ENCODE measurements at places on chromosomes 2 and 18.

- DNase-seq = no peak
- H3K4me1 ChIP-seq = no peaks in the 10 kb centered on the region
- H3K27me3 ChIP-seq = peaks cover 4% of the 10 kb centered on the region
- H3K27ac ChIP-seq = no peak overlapping the region
These were observed 456.2 kb upstream of the MEX3C start for GRCh38 chr18:51653507-51654213.

DNA sequence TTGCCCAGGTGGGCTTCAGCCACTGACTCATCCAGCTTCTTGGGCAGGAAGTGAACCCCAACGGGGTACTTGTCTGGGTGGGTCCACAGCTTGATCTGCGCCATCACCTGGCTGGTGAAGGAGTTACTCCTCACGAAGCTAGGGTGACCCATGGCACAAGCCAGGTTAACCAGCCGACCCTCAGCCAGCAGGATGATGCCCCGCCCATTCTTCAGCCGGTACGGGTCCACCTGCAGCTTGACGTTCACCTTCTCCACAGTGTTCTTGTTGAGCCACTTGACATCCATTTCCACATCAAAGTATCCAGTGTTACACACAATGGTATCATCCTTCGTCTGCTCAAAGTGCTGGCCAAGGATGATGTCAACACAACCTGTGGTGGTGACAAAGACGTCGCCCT, 121.3 kb upstream of the NXPH2 start:
- no peak for DNase-seq
- peaks cover 9% of the 10 kb centered on the region for H3K27me3 ChIP-seq
- no peaks in the 10 kb centered on the region for H3K36me3 ChIP-seq
- H3K27ac ChIP-seq = no peak overlapping the region
- no peak overlapping the region for H3K4me3 ChIP-seq
- H3K4me1 ChIP-seq = no peaks in the 10 kb centered on the region

- DNase-seq = peak; percentile 19
- H3K36me3 ChIP-seq = no peaks in the 10 kb centered on the region
- H3K27me3 ChIP-seq = no peaks in the 10 kb centered on the region
- H3K4me1 ChIP-seq = peaks cover 49% of the 10 kb centered on the region
- H3K27ac ChIP-seq = no peak overlapping the region
These were observed 49.6 kb upstream of the STPG4 start for GRCh38 chr2:47204691-47205090.

GRCh38 chr2:205701509-205701908, 19.2 kb downstream of the NRP2 start:
- no peaks in the 10 kb centered on the region for H3K27me3 ChIP-seq
- H3K27ac ChIP-seq = peak overlapping the region; percentile 91
- H3K36me3 ChIP-seq = peaks cover 17% of the 10 kb centered on the region
- no peak for DNase-seq

DNA sequence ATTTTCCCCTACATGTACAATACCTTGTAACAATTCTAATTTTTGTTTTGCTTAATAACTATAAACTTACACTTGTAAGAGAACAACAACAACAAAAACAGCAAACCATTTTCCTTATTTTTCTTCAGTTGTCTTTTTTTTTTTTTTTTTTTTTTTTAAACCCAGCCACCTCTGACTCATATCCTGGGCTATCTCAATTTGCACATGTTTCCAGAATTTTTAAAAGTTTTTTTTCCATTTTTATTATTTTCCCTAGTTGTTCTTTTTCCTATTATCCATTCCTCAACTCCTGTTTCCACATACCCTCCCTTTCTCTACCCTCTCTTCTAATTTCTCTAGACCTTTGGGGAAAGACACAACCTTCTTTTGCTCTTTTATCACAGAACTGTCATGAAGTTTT, 112.5 kb downstream of the EFEMP1 start:
- H3K4me1 ChIP-seq = peaks cover 4% of the 10 kb centered on the region
- H3K4me3 ChIP-seq = no peak overlapping the region
- H3K27ac ChIP-seq = no peak overlapping the region
- peaks cover 16% of the 10 kb centered on the region for H3K27me3 ChIP-seq
- DNase-seq = no peak

DNA sequence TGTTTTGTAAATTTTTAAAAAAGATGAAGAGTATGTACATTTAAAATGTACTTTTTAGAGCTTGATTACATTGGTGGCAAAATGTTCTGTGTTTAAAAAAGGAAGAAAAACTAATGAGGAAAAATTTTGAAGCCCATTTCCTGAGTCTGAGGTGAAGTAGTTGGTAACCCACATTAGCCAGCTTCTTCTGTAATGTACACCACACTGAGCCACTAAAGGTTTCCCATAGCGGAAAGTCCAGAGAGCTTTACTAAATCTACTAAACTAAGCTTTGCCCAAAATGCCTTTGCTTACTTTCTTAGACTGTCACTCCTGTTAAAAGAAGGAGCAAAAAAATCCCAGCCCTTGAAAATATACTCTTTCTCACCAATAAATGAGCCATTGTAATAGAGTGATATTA, 804.8 kb upstream of the ZEB2 start:
- no peak overlapping the region for H3K4me3 ChIP-seq
- DNase-seq = no peak
- H3K27ac ChIP-seq = no peak overlapping the region
- H3K4me1 ChIP-seq = peaks cover 2% of the 10 kb centered on the region

- no peak overlapping the region for H3K4me3 ChIP-seq
- no peak for DNase-seq
- H3K4me1 ChIP-seq = peaks cover 46% of the 10 kb centered on the region
- H3K36me3 ChIP-seq = peaks cover 2% of the 10 kb centered on the region
These were observed 116.2 kb downstream of the TANC1 start for GRCh38 chr2:159084384-159085370.

GRCh38 chr2:147101941-147102790, 742.7 kb upstream of the ACVR2A start:
- H3K27me3 ChIP-seq = no peaks in the 10 kb centered on the region
- no peak overlapping the region for H3K4me3 ChIP-seq

DNA sequence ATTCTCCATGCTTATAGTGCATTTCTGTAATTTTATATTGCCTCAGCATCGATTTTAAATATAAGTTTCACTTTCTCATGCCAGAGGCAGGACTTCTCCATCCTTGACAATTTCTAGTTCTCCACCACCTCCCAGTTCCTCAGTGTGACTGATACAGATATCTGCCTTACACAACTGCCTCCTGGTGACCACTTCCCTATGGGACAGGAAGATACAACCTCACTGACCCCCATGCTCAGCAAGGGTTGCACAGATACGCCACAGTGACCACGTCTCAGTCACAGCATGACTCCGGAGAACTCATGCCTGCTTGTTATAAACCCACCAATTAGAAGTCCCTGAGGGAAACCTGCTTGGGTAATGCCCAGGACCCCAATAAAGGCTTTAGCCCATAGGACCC, 284.0 kb upstream of the MC4R start:
- H3K4me1 ChIP-seq = no peaks in the 10 kb centered on the region
- H3K27me3 ChIP-seq = peaks cover 10% of the 10 kb centered on the region
- DNase-seq = no peak
- H3K27ac ChIP-seq = no peak overlapping the region
- no peaks in the 10 kb centered on the region for H3K36me3 ChIP-seq
- H3K4me3 ChIP-seq = no peak overlapping the region

- peaks cover 26% of the 10 kb centered on the region for H3K4me1 ChIP-seq
- H3K36me3 ChIP-seq = no peaks in the 10 kb centered on the region
- no peaks in the 10 kb centered on the region for H3K27me3 ChIP-seq
- peak overlapping the region; percentile 89 for H3K4me3 ChIP-seq
- peak overlapping the region; percentile 97 for H3K27ac ChIP-seq
These were observed 628 bp downstream of the SH2D6 start for GRCh38 chr2:85419009-85419675.

GRCh38 chr2:48131539-48132270, 225.4 kb upstream of the FBXO11 start:
- peak overlapping the region; percentile 45 for H3K27ac ChIP-seq
- H3K4me1 ChIP-seq = peaks cover 3% of the 10 kb centered on the region
- no peaks in the 10 kb centered on the region for H3K36me3 ChIP-seq
- H3K4me3 ChIP-seq = no peak overlapping the region

GRCh38 chr2:147808520-147808919, 36.3 kb upstream of the ACVR2A start:
- no peak for DNase-seq
- peaks cover 11% of the 10 kb centered on the region for H3K27me3 ChIP-seq
- H3K4me3 ChIP-seq = no peak overlapping the region

DNA sequence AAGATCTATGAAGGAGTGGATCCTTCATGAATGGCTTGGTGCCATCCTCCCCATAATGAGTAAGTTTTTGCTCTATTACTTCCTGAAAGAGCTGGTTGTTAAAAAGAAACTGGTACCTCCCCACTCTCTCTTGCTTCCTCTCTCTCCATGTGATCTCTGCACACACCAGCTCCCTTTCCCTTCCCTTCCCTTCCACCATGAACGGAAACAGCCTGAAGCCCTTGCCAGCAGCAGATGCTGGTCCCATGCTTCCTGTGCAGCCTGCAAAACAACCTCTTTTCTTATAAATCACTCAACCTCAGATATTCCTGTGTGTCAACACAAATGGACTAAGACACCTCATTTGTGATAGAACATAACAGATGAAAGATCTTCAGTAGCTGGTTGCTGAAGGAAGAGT, 303.5 kb upstream of the ACVR2A start:
- no peak overlapping the region for H3K4me3 ChIP-seq
- no peak overlapping the region for H3K27ac ChIP-seq
- DNase-seq = no peak
- H3K36me3 ChIP-seq = no peaks in the 10 kb centered on the region
- H3K4me1 ChIP-seq = no peaks in the 10 kb centered on the region
